ENCODE measurements at places on chromosomes 12 and 14.

DNA sequence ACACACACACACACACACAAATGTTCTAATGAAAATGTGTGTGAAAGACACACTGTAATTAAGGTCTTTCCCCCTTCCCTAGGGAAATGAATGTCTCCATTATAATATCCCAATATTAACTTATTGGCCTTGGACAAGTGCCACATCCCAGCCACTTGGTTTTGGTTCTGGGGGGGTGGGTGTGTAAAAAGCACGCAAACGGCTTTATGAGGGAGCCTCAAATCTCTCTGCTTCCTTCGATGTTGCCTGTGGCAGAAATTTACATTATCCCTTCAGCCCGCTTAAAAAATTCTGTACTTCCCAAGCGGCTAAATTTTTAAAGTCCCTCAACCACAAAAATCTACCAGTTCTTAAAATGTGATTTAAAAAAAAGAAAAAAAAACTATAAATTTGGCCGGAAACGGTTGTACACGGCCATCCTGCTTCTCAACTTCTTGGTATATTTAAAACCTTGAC lies 432 bp downstream of the C14orf93 start:
- no peak for DNase-seq

DNA sequence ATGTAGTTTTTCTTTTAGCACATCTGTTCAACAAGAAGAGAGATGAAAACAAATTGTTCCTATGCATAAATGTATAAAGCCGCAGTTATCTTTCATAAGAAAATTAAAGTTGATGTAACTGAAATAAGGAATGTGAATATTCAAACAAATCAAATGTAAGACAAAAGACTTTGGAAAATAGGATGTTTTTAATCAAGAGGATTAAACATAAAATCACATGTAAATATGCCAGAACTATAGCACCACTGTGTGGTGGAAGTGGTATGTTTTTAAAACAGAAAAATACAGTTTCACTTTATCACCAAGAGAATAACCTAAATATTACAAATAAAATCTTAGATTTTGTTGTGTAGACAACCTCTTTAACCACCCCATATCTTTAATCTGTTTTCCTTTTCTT lies 40.4 kb downstream of the CAPS2 start:
- DNase-seq: peak; percentile 3

DNA sequence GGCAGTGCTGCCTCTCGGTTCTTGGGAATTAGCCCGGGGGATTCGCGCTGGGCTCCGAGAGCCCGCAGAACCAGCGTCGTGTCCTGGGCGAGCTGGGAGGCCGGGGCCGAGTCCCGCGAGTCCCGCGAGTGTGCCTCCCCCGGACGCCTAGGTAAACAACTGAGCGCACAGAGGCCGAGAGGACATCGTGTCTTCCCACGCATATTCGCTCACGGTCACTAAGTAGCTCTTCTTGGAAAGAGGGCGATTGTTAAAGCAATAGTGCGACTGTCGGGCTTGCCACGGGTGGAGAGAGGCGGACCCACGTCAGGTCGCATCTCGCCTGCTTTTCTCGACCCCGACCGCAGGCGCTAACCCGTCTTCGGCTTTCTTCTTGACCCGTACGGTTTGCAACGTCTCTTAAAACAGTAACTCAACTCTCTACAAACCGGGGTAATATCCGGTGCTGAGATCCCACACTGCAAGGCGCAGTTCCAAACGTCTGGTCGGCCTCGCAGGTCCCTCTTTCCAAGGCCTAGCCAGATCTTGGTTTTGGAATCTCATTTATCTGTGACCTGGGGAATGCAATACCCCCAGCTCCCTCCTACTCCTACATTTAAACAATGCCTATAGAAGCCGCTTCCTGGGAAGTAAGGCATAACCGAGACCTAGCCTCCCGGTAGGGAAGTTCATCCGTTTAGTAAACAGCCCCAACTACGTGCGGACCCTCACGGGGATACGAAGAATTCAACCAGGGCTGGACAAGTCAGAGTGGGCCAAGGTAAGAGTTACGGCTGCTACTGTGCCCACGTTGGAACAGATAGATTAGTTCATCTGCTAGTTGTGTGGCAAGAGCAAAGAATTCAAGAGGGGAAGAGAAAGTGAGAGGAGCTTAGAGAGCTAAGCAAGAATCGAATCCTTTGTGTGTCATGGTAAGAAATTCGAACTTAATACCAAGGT lies 736 bp upstream of the PHLDA1 start:
- DNase-seq: peak; percentile 60

GRCh38 chr14:104887623-104888488 lies 22.8 kb downstream of the CEP170B start:
- DNase-seq: no peak

DNA sequence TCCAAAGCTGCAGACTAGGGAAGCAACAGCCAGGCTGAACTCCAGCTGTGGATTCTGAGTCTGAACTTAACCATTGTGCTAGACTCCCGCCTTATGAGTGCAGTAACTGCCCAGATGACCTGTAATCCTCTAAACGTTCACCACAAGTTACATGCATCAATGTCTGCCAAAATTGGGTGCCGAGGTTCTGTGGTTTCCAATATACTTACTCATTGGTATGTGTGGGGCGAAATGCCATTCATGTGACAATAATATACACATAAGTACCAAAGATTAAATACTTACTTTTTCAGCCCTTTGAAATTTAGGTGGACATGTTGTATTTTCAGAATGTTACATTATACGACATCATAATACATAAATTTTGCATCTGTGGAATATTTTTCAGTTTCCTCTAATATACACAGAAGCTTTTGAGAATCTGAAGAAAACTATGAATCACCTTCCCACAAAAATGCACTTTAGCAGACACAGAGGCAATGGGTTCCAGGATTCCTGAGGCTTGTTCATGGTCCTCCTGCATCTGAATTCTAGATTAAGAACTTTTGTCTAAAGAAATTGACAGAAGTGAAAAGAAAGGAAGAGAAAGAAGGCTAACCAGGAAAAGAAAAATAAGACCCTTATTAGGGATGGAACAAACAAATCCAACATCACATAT lies 31.7 kb downstream of the GRIP1 start:
- peak; percentile 98 for DNase-seq

GRCh38 chr12:12721176-12721751 lies 4.1 kb downstream of the CDKN1B start:
- DNase-seq: no peak
